CD4-positive, alpha-beta T cell treated with Interleukin-6 at 100 ng/mL for 8 hours (primary cell): ENCODE measurements at places on chromosomes 3 and 15.
A peak's percentile ranks its signal among the peaks of the same experiment; 100 is the strongest.

DNA sequence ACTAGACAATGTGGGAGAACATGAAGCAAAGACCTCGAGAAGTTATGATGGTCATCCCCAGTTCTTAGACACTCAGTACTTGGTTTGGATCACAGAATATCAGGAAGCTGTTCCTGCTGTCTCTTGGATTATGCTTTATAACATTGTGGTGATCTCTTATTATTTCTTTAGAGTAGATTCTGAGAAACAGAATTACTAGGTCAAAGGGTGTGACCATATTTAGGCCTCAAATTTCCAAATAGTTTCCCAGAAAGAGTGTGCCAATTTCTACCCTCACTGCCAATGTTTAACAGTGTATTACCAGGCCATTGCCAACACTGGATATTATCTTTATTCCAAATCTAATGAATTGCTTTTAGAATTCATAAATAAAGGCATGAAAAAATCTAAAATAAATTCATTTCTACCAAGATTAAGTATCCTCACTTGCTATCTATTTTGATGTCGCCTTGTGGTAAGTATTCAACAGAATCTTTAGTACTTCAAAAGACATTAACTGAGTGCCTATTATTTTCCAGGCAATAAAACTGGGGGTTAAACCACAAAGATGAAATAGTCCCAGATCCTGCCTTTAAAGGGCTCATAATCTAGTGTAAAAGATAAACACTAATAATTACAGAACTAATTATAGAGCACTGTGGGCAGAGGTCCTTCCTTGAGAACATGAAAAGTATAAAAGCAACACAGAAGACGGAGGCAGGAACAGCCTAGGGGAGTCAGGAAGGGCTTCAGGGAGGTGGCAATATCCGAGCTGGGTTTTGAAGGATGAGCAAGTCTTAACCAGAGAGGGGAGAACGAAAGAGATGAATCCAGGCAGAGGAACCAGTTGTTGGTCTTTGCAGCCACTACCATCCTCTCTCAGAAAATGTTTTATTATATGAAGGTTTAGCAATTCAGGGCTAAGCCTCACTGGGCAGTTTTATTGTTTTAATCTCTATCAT lies 86.8 kb downstream of the IGF2BP2 start:
- no peak for DNase-seq

DNA sequence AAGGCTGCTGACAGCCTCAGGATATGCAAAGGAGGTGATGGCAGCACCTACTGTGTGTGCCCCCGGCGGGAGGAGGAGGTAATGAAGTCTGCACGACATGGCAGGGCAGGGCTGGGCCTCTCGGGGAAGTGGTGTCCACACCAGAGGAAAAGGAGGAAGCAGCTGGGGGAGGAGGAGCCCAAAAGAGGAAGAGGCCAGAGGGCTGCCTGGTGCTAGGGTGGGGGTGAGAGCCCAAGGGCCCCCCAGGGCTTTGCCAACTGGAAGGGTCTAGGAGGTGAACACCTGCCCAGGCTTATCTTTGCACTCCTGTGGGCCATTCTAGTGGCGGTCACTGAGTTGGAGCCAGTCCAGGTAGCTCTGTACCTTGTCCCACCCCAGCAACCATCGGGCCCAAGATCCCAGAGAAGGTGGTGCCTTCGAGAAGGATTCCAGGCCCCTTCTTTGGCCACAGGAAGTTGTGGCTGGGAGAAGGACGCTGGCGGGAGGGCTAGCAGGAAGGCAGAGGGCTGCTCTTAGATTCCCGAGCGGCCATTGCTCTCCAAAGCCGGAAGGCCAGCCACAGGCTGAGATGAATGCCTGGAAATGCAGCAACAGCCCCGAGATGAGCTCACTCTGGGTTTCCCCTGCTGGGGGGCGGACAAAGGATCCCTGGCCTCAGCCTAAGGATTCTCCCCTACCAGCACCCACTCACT lies 7.0 kb downstream of the GNAI2 start:
- DNase-seq, result peak; percentile 30

GRCh38 chr3:119276680-119277079 lies 17.5 kb upstream of the ARHGAP31 start:
- no peak for DNase-seq

DNA sequence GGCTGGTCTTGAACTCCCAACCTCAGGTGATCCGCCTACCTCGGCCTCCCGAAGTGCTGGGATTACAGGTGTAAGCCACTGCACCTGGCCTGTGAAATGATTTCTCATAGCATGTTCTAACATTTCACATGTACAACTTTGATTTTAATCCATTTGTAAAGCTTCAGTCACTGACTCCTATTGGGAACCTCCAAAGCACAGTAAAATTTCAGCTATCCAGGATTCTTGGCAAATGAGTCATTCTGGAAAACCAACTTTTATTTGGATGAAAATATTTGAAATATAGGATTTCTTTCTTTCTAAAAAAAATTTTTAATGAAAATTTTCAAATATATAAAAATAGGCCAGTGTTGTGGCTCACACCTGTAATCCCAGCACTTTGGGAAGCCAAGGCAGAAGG lies 2.7 kb upstream of the LMAN1L start:
- no peak for DNase-seq

DNA sequence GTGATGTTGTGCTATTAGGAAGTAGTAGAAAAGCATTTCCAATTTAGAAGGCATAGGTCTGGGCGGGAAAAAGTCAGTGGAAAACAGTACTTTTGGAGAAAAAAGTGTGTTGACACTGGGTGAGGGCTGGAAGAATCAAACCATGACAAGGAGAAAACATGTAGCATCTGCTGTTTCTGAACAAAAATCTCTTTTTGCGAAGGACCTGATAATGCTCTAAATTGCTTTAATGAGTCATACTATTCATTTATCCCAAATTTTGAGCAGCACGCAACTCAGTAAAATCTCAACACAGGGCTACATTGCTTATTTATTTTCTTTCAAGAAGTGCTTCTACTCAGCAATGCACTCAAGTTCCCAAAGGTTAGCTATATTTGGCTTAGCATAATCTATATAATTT lies 292.7 kb downstream of the DIPK2A start:
- no peak for DNase-seq

DNA sequence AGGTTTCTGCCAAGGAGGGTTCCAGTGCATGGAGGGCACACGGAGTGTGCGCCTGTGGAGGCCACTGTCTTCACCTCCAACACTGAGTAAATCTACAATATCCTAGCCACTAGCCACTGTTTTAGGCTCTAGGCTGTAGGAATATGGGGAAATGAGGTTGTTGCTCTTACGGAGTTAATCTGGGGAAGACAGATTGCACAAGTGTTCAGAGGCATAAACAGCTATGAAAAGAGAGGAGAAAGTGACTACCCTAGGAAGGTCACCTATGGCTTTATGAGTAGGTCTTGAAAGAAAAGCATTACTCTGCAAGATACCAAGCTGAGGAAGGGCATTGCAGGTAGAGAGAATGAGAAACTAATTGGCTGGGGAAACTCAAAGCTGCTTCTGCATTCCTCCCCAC lies 85.7 kb downstream of the CYP19A1 start:
- no peak for DNase-seq
